NCI-H2081 treated with DMSO at 0.1 percent for 48 hours (cell line): ENCODE measurements at places on chromosomes 12 and 14.
A peak's percentile ranks its signal among the peaks of the same experiment; 100 is the strongest.

DNA sequence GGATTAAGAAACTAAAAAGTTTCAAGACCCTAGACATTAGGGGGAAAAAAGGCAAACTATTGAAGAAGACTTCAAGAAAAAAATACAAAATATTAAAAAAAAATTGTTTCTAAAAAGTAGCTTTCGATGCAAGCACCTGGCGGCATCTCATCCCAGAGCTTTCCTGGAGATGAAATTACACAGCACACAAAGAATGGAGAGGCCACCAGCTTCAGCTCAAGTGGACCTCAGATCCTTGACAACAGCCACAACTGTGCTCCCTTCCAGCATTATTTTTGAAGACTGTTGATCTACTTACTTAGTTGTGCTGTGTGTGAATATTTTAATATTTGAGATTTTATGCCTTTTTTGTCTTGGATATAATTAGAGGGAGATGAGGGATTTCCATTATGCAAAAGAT is 479.0 kb downstream of the GLT1D1 start:
- DNase-seq = no peak

DNA sequence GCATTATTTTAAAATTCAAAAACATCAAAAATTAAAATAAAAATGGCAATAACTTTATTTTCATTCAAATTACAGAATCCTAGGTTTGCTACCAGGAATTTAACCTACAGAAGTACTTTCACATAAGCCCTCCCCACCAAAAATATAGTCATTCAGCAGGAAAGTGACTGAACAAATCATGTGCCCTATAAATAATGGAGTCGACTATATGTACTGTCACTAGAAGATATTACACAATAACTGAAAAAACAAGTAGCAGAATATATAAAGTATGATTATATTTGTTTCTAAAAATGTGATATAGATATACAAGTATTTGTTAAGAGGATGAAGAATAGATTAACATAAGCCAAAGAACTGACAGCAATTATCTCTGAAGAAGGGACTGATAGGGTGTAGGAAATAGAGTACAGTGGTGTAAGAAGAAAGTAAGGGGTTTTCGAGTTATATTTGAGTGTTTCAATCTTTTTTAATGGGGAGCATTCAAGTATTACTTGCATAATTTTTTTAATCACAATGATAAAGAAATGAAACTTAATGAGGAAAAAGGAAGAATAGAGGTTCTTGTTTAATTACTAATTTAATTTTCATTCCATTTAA is 7.9 kb downstream of the C2CD5 start:
- no peak for DNase-seq

DNA sequence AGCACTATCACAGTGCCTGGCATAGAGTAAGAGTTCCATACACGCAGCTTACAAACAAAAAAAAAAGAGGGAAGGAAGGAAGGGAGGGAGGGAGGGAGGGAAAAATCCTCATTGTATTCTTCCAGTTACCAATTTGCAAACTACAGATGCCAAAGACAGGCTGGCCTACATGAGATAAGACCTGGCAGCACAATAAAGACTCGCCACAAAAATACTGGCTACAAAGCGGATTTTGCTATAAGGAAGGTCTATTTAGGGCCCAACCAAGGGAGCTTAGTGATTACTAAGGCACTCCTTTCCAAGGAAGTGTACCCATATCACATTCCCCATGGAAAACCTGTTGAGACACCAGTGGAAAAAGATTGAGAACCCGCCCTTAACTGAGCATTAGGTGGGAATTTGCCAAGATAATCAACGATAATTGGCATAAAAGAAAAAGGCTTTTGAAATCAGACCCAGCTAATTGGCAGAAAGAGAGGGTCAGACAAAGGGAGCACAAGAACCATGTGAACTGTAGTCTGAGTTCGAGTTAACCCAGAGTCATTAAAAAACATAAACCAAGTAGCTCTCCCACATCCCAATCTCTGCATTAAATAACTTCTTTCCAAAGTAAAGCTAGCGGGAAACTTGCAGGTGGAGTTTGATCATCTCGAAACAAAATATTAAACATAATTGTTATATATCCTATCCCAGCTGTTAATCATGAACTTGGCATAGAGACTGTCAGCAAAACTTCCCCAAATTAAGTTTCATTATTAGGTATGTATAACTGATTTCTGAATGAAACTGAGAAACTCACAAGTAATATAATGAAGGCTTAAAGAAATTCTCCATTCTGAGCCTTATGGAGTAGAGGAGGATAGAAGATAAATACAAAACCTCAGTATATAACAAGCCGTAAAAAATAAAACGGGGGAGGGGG is 50.1 kb downstream of the PHLDA1 start:
- DNase-seq = no peak

- no peak for DNase-seq
Observed at GRCh38 chr14:101623685-101624444, 62.6 kb downstream of the DIO3 start.

GRCh38 chr12:57214398-57214781 is 2.2 kb upstream of the NXPH4 start:
- DNase-seq = no peak

GRCh38 chr14:72907886-72908285 is 14.0 kb upstream of the DPF3 start:
- DNase-seq = no peak

GRCh38 chr12:53299101-53299453 is 418 bp upstream of the MYG1 start:
- DNase-seq = no peak

DNA sequence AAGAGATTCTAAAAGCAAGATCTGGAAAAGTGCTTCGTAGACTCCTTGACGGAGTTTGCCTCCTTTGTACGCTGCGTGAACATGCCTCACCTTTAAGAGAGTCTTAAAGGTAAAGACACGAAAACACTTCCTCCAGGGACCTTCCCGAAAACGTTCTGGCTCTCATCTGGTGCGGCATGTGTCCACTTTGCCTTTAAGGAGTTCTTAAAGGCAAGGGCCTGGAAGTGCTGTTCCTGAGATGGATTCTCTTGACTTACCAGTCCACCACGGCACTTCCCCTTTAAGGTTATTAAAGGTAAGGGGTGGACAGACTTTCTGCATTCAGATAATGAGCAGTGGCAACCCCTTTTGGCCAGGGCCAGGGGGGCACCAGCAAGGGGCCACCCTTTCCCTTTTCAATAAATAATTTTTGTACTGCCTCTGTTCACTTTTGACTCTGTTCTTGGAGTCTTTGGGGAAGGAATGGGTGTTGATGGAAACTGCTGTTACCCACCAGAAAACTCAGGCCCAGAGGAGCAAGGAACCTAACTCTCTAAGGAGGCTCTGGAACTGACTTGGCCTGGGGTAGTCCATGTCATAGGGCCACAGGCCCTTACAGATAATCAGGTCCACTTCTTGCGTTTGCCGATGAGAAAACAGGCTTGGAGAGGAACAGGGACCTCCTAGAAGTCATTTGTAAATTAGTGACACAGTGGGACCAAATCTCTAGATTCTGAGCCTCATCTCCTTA is 4.4 kb downstream of the REM2 start:
- DNase-seq = no peak

DNA sequence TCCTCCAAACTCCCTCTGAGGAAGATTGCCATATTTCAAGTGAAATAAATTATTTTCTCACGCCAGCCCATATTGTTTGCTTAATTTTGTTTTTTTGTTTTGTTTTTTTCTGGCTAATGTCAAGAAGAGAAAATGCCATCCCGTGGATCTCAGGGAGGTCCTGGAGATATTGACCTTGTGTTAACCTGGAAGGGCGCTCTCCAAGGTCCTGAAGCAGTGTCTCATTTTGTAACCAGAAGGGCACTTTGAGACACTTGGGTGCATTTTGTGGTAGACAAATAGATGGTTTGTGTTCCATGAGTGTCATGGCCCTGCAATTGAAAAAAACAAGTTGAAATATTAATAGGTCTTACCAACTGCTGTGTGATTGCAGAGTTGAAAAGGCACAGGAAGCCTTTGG is 268.9 kb downstream of the SUDS3 start:
- no peak for DNase-seq

- DNase-seq = no peak
Observed at GRCh38 chr12:111068290-111068689, 147.9 kb upstream of the MYL2 start.

GRCh38 chr14:106023411-106023810 is 497.0 kb downstream of the TMEM121 start:
- DNase-seq = no peak

DNA sequence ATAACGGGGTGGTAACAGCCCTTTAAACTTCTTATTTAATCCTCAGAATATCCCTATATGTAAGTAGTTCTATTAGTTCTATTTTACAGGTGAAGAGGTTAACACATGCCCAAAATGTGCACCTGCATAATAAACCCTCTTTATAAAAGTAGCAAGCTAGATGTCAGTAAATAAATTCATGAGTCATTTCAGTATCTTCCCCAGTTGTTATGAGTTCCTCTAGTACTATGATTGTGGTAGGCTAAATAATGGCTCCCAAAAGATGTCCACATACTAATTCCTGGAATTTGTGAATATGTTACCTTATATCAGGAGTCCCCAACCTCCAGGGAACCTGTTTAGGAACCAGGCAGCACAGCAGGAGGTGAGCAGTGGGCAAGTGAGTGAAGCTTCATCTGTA is 106.5 kb downstream of the TMTC3 start:
- no peak for DNase-seq

DNA sequence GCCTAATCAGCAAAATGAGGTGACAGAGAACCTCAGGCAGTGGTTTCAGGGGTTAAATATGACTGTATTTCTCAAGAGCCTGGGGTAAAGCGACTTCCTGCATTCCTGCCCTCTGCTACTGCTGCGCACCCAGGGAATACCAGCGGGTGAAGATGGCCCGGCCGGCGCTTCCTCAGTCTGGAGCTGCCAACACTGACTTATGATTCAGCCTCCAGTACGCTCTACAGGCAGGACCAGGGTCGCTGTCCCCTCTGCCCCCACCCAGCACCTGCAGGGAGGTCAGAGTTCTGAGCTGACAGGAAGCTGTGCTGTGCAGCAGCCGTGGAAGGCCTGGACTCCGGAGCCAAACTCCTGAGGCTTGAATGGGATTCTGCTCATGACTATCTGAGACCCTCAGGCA is 127.9 kb downstream of the PIWIL1 start:
- DNase-seq = no peak

GRCh38 chr12:105330283-105330930 is at the start of gene C12orf75:
Gene C12orf75 (plus strand): TSS chr12:105330691. CDS start chr12:105330892, 201 bp downstream.
- DNase-seq = peak; percentile 80

DNA sequence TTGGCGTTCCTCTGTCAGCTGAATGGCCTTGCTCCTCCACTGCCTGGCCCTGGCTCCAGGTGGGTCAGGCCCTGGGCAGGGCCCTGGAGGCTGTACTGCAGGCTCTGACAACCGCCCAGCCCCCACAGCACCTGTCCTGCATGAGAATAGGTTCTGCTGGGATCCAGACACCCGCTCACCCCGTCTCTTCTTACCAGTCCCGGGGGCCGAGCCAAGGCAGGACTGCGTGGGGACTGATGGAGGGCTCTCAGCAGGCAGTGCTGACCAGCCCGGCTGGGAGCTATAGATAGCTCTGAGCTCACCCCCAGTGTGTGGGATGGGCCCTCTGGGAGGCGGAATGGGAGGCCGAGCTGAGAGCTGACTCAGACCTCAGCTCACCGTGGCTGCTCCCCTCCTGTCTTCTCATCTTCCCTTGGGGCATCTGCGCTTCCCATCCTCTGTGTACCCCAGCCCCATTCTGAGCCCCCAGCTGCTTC is 39.6 kb downstream of the TEAD4 start:
- DNase-seq = no peak

DNA sequence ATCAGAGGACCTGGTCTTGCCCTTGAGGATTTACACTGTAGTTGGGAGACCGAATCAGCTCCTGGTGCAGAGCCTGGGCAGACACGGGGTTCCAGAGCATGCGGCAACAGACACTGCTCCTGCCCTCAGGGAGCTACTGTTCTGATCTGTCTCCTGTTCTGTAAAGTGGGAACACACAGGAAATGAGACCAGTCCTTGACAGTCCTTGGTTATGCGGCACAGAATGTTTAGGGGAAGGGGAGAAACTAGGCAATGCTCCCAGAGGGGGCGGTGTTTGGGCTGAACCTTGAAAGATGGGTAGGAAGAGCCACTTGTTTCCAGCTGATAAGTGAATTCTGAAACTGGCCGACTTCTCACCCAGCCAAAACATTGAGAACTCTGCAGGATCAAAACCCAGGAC is 132.4 kb downstream of the ZFP36L1 start:
- no peak for DNase-seq

DNA sequence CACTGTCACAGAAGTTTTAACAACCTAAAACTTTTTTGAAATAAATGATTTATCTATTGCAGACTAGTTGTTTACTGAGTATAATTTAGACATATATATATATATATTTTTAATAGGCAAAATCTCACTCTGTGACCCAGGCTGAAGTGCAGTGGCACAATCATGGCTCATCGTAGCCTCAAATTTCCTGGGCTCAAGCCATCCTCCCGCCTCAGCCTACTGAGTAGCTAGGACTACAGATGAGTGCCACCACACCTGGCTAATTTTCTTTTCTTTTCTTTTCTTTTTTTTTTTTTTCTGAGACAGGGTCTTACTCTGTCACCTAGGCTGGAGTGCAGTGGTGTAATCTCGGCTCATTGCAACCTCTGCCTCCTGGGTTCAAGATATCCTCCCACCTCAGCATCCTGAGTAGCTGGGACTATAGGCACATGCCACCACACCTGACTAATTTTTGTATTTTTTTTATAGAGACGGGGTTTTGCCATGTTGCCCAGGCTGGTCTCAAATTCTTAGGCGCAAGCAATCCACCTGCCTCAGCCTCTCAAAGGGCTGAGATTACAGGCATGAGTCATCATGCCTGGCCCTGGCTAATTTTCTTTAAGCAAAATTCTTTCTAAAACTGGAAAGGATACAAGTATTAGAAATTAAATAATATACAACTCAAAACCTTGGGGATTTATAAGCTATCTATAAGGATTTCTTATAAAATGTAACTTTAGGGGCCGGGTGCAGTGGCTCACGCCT is 23.1 kb downstream of the EEA1 start:
- no peak for DNase-seq

- no peak for DNase-seq
Observed at GRCh38 chr12:24062642-24063245, 113.3 kb upstream of the SOX5 start.

- DNase-seq = no peak
Observed at GRCh38 chr12:29551812-29552211, 54.3 kb upstream of the OVCH1 start.
